ENCODE measurements at places on chromosomes 11 and 22. TPM values are rescaled to one million over a fixed set of nuclear protein-coding genes. Genes with fewer than 3 reads are reported as not detected.

DNA sequence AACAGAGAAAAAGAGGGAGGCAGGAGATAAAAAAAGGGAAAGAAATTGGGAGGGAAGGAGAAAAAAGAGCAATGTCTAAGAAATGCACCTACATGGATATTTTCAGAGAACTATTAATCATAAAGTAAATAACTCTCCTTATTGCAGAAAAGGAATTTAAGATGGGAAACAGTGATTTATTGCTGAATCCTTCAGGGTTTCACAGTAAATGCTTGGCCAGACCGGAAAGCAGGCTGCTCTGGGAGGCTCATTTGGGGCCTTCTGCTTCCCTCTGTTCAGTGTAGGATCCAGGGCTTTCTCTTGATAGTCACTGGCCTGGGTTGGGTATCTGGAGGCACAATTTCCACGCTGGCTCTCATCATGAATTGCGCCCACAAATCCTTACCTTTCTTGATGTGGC lies 324.3 kb upstream of the SORL1-AS1 start:
- no peaks in the 10 kb centered on the region for H3K4me1 ChIP-seq
- no peak overlapping the region for H3K4me3 ChIP-seq
- no peaks in the 10 kb centered on the region for H3K36me3 ChIP-seq
- no peak for DNase-seq
- H3K27me3 ChIP-seq, result no peaks in the 10 kb centered on the region

DNA sequence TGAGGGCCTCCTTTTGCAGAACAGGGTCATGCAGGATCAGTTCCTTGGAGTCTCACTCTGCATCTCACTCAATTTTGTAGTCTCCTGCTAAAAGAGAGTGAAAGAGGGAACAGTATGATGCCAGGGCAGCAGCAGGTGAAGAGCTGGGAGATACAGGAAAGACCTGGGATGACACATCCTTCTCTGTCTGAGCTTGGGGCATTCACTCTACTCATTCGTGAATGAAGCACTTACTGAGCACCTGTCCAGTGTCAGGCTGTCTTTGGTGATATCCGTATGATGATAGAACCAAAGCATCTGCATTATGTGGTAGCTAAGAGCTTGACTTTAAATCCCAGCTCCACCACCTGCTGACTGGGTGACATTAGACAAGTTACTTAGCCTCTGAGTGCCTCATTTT lies 14.4 kb downstream of the SREBF2 start:
- H3K27me3 ChIP-seq, result no peaks in the 10 kb centered on the region
- H3K36me3 ChIP-seq, result no peaks in the 10 kb centered on the region
- H3K4me1 ChIP-seq, result peaks cover 48% of the 10 kb centered on the region
- no peak for DNase-seq
- no peak overlapping the region for H3K4me3 ChIP-seq

DNA sequence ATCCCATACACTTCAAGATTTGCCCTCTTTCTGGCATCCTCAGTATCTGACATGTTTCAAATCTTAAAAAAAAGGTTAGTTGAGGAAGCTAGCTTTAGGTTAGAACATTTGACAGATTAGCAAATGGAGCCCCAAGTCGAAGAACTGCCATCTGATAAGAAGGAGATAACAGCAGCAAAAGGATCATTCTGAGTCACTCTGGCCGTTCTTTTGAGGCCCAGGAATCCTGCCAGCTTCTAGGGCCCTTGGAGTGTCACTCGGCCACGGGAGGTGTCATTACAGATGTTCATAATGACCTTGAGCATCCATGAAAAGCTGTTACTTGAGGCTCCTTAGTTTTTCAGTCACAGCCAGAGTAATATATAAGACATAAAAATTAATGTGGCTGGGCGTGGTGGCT lies 132.1 kb upstream of the RASSF10 start:
- H3K36me3 ChIP-seq, result no peaks in the 10 kb centered on the region
- H3K4me1 ChIP-seq, result no peaks in the 10 kb centered on the region
- H3K4me3 ChIP-seq, result no peak overlapping the region
- DNase-seq, result no peak

GRCh38 chr11:29452146-29452545 lies 564.7 kb downstream of the KCNA4 start:
- no peak overlapping the region for H3K27ac ChIP-seq
- DNase-seq, result no peak
- no peak overlapping the region for H3K4me3 ChIP-seq
- no peaks in the 10 kb centered on the region for H3K36me3 ChIP-seq

- H3K36me3 ChIP-seq, result no peaks in the 10 kb centered on the region
- no peaks in the 10 kb centered on the region for H3K27me3 ChIP-seq
- no peak for DNase-seq
- H3K4me3 ChIP-seq, result no peak overlapping the region
- H3K27ac ChIP-seq, result no peak overlapping the region
- H3K4me1 ChIP-seq, result no peaks in the 10 kb centered on the region
Measured at GRCh38 chr11:102085864-102086551, 24.2 kb upstream of the YAP1 start.

DNA sequence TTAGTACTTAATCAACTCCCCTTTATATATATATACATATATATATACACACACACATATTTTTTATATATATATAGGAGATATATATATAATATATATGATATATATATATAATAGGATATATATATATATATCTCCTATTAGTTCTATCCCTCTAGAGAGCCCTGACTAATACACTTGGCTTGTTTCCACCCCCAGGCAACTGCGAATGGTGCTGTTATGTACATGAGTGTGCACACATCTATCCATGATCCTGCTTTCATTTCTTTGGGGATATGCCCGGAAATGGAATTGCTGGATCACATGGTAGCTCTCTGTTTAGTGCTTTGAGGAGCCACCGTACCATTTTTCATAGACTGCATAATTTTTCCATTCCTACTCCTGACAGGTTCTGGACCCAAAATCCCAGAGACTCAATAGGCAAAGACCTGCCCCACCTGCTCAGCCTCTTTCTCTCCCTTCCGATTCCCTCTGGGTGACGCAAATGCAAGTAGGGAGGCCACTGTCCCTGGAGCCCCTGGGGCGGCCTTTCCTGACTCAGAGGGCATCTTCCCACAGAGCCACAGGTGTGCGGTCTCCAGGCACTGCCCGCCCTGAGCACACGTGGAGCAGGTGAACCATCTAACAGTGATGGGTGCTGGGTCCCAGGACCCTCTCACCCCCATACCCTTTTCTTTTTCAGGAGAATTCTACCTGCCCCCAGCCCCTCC lies 12.0 kb downstream of the FGF3 start:
- H3K4me3 ChIP-seq, result no peak overlapping the region
- no peak overlapping the region for H3K27ac ChIP-seq
- no peaks in the 10 kb centered on the region for H3K36me3 ChIP-seq
- no peak for DNase-seq
- no peaks in the 10 kb centered on the region for H3K27me3 ChIP-seq
- H3K4me1 ChIP-seq, result no peaks in the 10 kb centered on the region

GRCh38 chr22:29609139-29609538 lies 5.7 kb downstream of the NF2 start:
- no peak overlapping the region for H3K27ac ChIP-seq
- no peaks in the 10 kb centered on the region for H3K36me3 ChIP-seq
- no peak for DNase-seq
- H3K27me3 ChIP-seq, result no peaks in the 10 kb centered on the region
- peaks cover 17% of the 10 kb centered on the region for H3K4me1 ChIP-seq

- no peak for DNase-seq
- peaks cover 24% of the 10 kb centered on the region for H3K4me1 ChIP-seq
- no peaks in the 10 kb centered on the region for H3K36me3 ChIP-seq
- peak overlapping the region; percentile 73 for H3K27ac ChIP-seq
- no peak overlapping the region for H3K4me3 ChIP-seq
Measured at GRCh38 chr11:48109046-48109666, 107.5 kb upstream of the OR4B1 start.

GRCh38 chr11:115377882-115378296 lies 126.3 kb downstream of the CADM1 start:
- no peaks in the 10 kb centered on the region for H3K27me3 ChIP-seq
- no peaks in the 10 kb centered on the region for H3K36me3 ChIP-seq
- H3K4me3 ChIP-seq, result no peak overlapping the region
- H3K27ac ChIP-seq, result no peak overlapping the region
- H3K4me1 ChIP-seq, result no peaks in the 10 kb centered on the region

SLC5A12 gene
- not detected for total RNA-seq

INSC gene
- 0.52 TPM for total RNA-seq

DDI1 gene
- not detected for total RNA-seq

FLRT1 gene
- not detected for total RNA-seq

PI4KA gene
- 42.5 TPM for total RNA-seq

KRTAP5-6 gene
- not detected for total RNA-seq

APOA1 gene
- total RNA-seq, result 16.8 TPM

NCR3LG1 gene
- total RNA-seq, result 2.6 TPM

LARGE1 gene
- 12.5 TPM for total RNA-seq

AMOTL1 gene
- total RNA-seq, result 21.5 TPM

C11orf42 gene
- total RNA-seq, result not detected

Measured in body of pancreas (tissue), 4 donors.